Breast epithelium (tissue), 4 donors: ENCODE measurements at places on chromosomes 4 and X. TPM values are rescaled to one million over a fixed set of nuclear protein-coding genes. Genes with fewer than 3 reads are reported as not detected.

FATE1 gene
- total RNA-seq: not detected

ALB gene
- 9.1 TPM for total RNA-seq

TEX11 gene
- total RNA-seq: not detected

ATP1B4 gene
- total RNA-seq: not detected

TLR10 gene
- total RNA-seq: 1.3 TPM

JAKMIP1 gene
- 0.88 TPM for total RNA-seq

TRIM61 gene
- total RNA-seq: 0.96 TPM

- no peak overlapping the region for H3K4me3 ChIP-seq
- no peak overlapping the region for H3K27ac ChIP-seq
- no peaks in the 10 kb centered on the region for H3K4me1 ChIP-seq
- no peaks in the 10 kb centered on the region for H3K27me3 ChIP-seq
- no peak for DNase-seq
- no peaks in the 10 kb centered on the region for H3K36me3 ChIP-seq
Measured at GRCh38 chrX:11609109-11609508, 56.6 kb downstream of the ARHGAP6 start.

GRCh38 chrX:11899091-11899490 lies 141.1 kb downstream of the MSL3 start:
- no peak overlapping the region for H3K27ac ChIP-seq
- no peaks in the 10 kb centered on the region for H3K36me3 ChIP-seq
- peaks cover 11% of the 10 kb centered on the region for H3K27me3 ChIP-seq
- H3K4me1 ChIP-seq: no peaks in the 10 kb centered on the region

DNA sequence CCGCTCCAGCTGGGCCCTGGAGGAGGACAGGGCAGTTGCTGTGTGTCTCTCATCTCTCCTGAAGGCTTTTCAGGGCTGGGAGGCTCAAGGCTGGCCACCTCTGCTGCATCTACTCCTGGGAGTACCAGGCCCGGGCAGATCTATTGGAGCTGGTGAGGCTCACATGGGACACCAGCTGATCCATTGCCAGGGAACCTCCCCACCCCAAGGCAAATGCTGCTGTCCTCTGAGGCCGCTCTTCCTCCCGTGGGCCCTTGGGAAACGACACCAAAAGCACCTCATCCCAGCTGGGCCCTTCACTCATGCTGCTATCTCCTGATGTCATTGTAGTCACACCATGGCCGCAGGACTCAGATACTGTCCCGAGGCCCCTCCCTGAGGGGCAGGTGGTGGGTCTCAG lies 3.6 kb downstream of the UBL4A start:
- H3K4me1 ChIP-seq: no peaks in the 10 kb centered on the region
- H3K27ac ChIP-seq: no peak overlapping the region
- H3K4me3 ChIP-seq: no peak overlapping the region
- H3K36me3 ChIP-seq: no peaks in the 10 kb centered on the region

- H3K27ac ChIP-seq: no peak overlapping the region
- H3K36me3 ChIP-seq: no peaks in the 10 kb centered on the region
- no peak overlapping the region for H3K4me3 ChIP-seq
- H3K27me3 ChIP-seq: no peaks in the 10 kb centered on the region
Measured at GRCh38 chr4:154406018-154406795, 85.4 kb downstream of the DCHS2 start.

DNA sequence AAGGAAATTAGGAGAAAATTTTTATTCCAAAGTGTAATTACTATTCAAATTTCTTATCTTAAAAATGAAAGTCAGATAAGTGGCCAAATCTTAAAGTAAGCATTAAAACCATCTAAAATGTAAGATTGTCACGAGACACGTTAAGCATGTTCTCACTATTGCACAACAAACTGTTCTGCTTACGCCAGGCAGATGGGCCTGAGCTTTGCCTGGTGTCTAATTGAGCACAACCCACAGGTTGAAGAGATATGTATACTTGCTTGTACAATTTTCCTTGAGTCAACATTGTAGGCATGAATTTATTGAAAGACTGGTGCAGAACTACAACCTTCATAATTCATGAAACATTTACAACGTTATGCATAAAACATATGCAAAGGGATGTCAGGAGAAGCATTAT lies 3.9 kb downstream of the RNF128 start:
- H3K27ac ChIP-seq: no peak overlapping the region
- no peaks in the 10 kb centered on the region for H3K36me3 ChIP-seq
- no peak for DNase-seq
- no peaks in the 10 kb centered on the region for H3K4me1 ChIP-seq
- H3K4me3 ChIP-seq: no peak overlapping the region

DNA sequence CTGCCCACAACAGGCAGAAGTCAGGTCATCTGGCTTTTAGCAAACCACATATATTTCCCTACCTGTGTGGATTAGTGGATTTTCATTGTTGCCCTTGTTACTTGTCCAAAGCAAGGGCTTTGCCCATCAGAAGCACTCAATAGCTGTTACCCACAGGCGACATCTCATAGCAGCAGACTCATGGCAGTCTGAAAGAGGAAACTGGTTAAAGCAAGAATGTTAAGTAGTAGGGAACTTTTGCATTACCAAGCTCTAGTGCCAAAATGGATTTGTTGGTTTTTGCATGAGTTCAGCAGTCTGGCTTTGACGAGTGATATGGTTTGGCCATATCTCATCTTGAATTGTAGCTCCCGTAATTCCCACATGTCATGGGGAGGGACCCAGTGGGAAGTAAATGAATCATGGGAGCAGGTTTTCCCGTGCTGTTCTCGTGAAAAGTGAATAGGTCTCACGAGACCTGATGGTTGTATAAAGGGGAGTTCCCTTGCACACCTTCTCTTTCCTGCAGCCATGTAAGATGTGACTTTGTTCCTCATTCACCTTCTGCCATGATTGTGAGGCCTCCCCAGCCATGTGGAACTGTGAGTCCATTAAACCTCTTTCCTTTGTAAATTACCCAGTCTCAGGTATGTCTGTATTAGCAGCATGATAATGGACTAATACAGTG lies 107.9 kb downstream of the GPR143 start:
- no peaks in the 10 kb centered on the region for H3K36me3 ChIP-seq
- H3K27ac ChIP-seq: no peak overlapping the region
- no peaks in the 10 kb centered on the region for H3K4me1 ChIP-seq
- DNase-seq: no peak

- no peak overlapping the region for H3K27ac ChIP-seq
- no peak overlapping the region for H3K4me3 ChIP-seq
- no peaks in the 10 kb centered on the region for H3K27me3 ChIP-seq
- no peaks in the 10 kb centered on the region for H3K4me1 ChIP-seq
- no peaks in the 10 kb centered on the region for H3K36me3 ChIP-seq
Measured at GRCh38 chrX:125439194-125439849, 119.7 kb downstream of the TEX13C start.

GRCh38 chr4:76780781-76781697 lies 116.9 kb downstream of the SOWAHB start:
- no peaks in the 10 kb centered on the region for H3K36me3 ChIP-seq
- no peaks in the 10 kb centered on the region for H3K4me1 ChIP-seq
- H3K27me3 ChIP-seq: no peaks in the 10 kb centered on the region
- no peak overlapping the region for H3K4me3 ChIP-seq

DNA sequence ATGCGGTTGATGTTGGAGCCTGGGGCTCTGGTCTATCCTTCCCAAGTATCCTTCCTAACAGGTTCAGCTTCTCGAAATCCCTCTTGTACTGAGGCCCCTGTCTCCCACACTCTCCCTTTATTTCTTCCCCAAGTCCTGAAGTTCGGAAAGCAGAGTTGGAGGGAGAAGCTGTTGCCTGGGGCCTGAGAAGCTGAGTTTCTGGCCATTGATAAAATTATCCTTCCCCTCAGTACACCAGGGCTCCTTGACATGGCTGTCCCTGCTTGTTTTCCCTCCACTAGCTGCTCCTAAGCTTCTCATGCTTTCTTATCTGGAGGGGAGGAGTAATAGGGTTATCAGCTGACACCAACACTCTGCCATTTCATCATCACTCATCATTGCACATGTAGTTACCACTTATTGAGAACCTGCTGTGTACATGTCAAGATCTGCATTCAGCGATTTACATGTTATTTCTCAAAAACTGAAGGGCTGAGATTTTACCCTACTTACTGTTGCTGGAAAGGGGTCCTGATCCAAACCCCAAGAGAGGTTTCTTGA lies 58.0 kb downstream of the FUNDC1 start:
- no peak for DNase-seq
- H3K27ac ChIP-seq: no peak overlapping the region
- no peaks in the 10 kb centered on the region for H3K36me3 ChIP-seq
- H3K4me3 ChIP-seq: no peak overlapping the region
- H3K27me3 ChIP-seq: no peaks in the 10 kb centered on the region
- H3K4me1 ChIP-seq: no peaks in the 10 kb centered on the region

DNA sequence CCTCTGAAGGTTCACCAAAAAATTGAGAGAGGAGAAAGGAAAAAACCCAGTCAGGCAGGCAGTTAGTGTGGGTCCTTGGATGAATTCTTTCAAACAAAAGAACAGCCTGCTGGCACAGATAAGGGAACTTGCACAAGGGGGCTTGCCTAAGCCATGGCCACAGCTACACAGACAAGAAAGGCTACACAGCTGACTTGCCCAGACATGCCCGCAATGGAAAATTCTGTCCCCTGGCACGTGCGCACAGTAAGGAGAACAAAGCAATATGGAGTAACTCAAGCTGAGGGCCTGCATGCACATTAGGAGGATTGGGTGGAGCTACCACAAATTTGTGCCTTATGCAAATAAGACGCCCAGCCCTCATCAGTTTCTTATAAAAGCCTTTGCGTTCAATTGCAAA lies 512.5 kb upstream of the HTR2C start:
- no peak for DNase-seq
- H3K27me3 ChIP-seq: peaks cover 24% of the 10 kb centered on the region
- no peaks in the 10 kb centered on the region for H3K4me1 ChIP-seq
- H3K4me3 ChIP-seq: no peak overlapping the region

DNA sequence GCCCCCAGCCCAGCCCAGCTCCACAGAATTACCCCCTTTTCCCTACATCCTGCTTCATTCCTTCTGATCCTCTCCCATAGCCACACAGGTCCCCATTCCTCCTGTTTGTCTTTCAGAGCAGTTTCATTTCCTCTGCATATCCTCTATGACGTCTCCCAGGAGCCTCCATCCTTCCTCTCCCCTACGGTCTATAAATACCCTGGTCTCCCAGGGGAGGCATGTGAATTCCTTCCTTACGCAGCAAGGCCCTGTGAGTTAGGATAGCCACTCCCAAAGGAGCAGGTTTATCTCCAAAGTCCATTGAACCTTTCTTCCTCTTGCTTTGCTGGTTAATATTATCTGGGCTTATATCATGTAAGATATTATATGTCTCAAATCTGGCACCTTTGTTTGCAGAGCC lies 8.4 kb upstream of the APLN start:
- no peaks in the 10 kb centered on the region for H3K36me3 ChIP-seq
- H3K4me3 ChIP-seq: no peak overlapping the region
- no peak overlapping the region for H3K27ac ChIP-seq
- H3K27me3 ChIP-seq: peaks cover 30% of the 10 kb centered on the region

GRCh38 chrX:148562846-148563245 lies 62.4 kb downstream of the AFF2 start:
- no peak overlapping the region for H3K4me3 ChIP-seq
- H3K27ac ChIP-seq: no peak overlapping the region
- H3K4me1 ChIP-seq: no peaks in the 10 kb centered on the region
- no peak for DNase-seq

DNA sequence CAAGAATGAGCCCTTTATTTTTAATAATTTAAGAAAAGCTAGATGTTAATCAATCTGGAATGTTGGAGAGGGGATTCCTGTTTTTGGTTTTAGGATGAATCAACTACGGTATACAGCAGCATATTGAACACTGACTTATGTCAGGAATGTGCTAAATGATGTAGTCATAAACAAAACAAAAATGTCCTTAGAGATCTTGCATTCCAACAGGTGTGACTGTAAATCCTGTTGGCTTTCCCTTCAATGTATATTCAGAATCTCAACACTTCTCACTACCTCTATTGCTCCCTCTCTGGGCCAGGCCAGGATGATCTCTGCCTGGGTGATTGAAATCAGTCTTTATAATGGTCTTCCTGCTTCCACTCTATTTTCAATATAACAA lies 37.8 kb upstream of the BDH2 start:
- no peak overlapping the region for H3K27ac ChIP-seq
- no peaks in the 10 kb centered on the region for H3K27me3 ChIP-seq
- no peak overlapping the region for H3K4me3 ChIP-seq
- DNase-seq: no peak
- no peaks in the 10 kb centered on the region for H3K4me1 ChIP-seq
